ENCODE measurements at places on chromosomes 5 and 9. TPM values are rescaled to one million over a fixed set of nuclear protein-coding genes. Genes with fewer than 3 reads are reported as not detected.

NELFB gene
- 47.2 TPM for total RNA-seq

DNA sequence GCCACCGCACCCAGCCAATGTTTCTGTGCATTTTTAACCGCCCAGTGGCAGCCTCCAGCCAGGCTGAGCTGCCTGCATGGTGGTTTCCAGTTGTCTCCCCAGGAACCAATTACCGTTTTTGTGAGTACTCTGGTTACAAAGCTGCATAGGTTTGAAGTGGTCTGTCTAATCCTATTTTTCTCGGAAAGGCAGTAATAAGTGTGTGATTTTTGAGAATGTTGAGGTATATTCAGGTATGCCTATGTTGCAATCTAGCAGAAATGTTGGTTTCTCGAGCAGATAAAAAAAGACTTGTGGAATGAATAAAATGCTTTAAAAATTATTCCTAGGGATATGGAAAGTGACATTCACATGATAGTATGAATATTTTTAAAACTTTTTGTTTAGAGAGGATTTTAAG, 41.5 kb upstream of the ANKH start:
- no peak for DNase-seq

DNA sequence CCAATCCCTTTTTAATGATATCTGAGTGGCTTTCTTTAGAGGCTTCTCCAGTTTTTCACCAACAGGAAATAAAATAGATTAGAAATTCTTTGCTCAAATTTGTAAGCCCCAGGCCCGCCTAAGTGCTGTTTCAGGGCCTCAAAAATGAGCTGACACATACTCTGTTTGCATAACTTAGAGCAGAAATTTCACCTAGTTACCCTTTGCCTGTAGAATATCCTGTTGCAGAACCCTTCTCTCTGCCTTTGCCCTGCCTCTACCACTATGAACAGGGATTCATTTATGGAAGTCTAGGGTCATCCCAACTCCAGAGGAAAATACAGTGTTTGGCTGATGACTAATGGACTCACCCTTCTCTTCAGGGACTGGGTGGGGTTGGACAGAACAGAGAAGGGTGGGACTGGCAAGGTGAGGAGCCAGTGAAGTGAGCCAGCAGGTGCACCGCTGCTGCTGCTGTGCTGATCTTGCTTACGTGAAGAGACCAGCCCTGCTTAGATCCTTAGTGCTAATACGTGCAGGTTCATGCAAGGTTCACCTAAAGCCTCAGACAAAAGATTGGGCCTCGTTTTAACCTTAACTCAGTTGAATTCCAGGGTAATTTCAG, 22.8 kb downstream of the OSTF1 start:
- no peak for DNase-seq

TRPM3 gene
- total RNA-seq: 0.35 TPM

CYLC2 gene
- not detected for total RNA-seq

SPZ1 gene
- total RNA-seq: not detected

Data from upper lobe of right lung (tissue), 1 donor.